ENCODE measurements at places on chromosomes 12 and 14.
A peak's percentile ranks its signal among the peaks of the same experiment; 100 is the strongest.

DNA sequence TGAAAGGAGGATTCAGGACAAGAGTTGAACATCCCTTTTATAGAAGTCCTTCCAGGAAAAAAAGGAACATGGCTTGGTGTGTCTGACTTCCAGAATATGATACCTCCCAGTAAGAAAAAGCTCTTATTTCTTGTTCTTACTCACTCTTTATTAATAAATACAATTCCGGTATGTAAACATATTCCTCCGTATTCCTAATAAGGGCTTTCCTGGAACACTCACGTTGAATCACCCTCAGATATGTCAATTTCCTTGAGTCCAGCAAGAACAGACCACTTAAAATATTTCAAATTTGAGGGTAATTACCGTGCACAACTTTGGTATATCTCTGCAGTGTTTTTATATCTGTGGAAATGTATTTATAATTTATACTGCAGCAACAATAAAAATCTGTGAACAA, 385.6 kb downstream of the SYT1 start:
- no peak for DNase-seq

DNA sequence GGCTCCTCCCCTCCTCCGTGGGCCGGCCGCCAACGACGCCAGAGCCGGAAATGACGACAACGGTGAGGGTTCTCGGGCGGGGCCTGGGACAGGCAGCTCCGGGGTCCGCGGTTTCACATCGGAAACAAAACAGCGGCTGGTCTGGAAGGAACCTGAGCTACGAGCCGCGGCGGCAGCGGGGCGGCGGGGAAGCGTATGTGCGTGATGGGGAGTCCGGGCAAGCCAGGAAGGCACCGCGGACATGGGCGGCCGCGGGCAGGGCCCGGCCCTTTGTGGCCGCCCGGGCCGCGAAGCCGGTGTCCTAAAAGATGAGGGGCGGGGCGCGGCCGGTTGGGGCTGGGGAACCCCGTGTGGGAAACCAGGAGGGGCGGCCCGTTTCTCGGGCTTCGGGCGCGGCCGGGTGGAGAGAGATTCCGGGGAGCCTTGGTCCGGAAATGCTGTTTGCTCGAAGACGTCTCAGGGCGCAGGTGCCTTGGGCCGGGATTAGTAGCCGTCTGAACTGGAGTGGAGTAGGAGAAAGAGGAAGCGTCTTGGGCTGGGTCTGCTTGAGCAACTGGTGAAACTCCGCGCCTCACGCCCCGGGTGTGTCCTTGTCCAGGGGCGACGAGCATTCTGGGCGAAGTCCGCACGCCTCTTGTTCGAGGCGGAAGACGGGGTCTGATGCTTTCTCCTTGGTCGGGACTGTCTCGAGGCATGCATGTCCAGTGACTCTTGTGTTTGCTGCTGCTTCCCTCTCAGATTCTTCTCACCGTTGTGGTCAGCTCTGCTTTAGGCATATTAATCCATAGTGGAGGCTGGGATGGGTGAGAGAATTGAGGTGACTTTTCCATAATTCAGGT, at the start of gene PSEN1:
Gene PSEN1 (plus strand): TSS at position 121 of the 839 bp plus-strand sequence. CDS start 11,513 bp downstream, outside the sequence.
- DNase-seq, result peak; percentile 98

DNA sequence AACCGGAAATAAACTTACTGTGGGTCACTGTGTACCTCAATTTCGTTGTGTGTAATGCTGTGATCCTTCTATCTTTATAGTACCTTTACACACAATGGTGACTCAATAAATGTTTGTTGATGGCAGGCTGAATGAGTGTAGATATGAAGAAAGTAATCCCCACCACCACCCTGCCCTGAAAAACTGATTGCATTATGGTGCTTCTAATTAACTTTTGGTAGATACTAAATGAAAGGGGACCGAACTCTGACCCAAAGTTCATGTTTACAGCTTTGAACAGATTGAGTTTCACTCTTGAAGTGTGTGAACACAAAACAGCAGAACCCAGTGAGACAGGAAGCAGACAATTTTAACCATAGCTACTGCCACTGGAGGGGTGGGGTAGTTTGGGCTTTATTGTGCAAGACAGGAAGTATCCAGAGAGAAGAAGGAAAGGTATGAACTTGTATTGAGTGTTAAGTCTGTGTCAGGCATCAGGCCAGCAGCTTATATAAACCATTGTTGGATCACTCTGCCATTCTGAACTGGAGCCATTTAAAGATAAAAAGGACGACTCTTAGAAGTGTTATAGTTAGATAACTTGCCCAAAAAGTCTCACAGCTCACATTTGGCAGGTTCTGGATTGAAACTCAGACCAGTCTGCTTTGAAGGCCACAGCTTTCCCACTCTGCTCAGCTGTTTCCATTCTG, 197.0 kb upstream of the AMIGO2 start:
- no peak for DNase-seq

- no peak for DNase-seq
Observed at GRCh38 chr12:79021021-79021420, 156.4 kb downstream of the SYT1 start.

DNA sequence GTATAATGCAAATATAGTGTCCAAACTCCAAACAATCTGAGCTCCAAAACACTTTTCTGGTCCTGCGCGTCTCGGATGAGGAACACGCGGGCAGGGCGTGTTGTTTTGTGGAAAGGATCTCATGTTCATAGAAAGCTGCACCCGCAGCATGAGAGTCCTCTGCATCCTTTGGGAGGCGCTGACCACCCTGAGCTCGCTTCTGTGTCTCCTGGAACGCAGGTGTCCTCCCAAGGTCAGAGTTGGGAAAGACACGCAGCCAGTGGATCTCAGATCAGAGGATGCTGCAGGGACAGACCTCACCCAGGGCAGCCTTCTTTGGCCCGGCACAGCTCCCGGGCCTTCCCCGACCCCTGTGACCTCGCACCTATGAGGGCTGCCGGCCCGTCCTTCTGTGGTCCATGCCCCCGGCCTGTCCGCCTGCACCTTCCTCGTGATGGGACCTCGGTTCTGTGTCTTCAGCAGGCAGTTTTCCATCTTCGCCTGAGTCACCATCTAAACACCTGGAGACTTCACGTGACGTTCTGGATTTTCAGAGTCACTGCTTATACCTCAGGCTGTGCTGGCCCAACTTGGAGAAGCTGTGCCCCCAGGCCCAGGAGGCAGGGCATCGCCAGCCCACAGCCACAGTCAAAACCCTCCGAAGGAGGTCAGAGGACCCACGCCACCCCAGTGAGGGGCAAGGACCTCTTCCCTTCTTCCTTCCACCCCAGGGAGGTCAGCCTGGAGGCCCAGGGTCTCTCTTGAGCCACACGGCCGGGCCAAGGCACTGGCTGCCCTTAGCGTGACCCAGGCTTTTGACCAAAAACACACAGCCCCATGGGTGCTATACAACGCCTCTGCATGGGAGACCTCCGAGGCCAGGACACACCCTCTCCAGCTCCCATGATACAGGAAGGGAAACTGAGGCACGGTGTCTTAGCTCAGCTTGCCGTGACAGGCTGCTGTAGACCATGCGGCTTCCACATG, 25.9 kb downstream of the MMP17 start:
- no peak for DNase-seq

DNA sequence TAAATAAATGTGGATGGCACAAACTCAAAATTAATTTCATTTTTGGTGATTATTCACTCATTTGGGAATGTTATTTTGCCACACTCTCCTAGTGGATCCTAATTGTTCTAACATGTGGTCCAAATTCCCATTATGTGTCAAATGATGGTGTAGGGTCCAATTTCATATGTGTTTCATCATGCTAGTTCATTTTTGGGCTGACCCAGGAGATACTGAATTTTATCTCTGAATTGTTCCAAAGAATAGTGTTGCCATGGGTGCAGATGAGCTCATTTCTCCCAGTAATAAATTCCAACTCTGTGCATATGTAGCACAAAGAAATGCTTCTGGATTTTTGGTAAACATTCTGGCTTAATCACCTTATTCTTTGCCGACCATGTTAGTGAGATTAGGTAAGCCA, 23.5 kb upstream of the SEL1L start:
- DNase-seq, result no peak

DNA sequence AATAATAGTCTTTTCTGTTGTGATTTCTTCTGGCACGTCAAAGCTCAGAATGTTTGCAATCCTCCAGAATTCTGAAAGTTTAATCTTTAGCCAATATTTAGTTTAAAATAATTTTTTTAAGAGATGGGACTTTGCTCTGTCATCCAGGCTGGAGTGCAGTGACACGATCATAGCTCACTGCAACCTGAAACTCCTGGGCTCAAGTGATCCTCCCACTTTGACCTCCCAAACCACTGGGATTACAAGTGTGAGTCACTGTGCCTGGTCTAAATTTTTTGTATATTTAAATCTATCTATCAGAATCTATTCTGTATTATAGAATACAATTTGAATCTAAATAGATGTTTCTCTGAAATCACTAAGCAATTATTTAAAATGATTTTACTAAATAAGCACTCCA, 572.7 kb downstream of the VRK1 start:
- no peak for DNase-seq

- no peak for DNase-seq
Observed at GRCh38 chr12:109709401-109709991, 4.1 kb upstream of the FAM222A start.

DNA sequence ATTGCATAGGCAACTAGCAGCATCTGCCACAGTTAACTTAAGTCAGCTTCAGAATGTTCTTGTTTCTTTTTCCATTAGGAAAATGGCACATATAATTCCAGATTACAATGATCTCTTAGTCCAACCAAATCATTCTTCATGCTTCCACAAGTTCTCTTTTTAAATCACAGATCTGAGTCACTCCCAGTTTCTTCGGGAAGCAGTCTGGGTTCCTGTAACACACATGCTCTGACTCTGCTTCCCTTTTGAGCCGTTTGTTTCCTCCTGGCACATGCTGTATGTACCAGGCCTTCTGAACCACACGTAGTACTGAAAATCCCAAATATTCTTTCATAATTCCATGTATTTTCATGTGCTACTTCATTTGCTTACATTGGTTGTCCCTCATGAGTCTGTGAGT, 388.8 kb upstream of the PDE3A start:
- no peak for DNase-seq

- no peak for DNase-seq
Observed at GRCh38 chr12:131397493-131398181, 313.3 kb upstream of the SFSWAP start.

GRCh38 chr14:67762051-67762450, 54.3 kb downstream of the ZFYVE26 start:
- DNase-seq, result no peak

DNA sequence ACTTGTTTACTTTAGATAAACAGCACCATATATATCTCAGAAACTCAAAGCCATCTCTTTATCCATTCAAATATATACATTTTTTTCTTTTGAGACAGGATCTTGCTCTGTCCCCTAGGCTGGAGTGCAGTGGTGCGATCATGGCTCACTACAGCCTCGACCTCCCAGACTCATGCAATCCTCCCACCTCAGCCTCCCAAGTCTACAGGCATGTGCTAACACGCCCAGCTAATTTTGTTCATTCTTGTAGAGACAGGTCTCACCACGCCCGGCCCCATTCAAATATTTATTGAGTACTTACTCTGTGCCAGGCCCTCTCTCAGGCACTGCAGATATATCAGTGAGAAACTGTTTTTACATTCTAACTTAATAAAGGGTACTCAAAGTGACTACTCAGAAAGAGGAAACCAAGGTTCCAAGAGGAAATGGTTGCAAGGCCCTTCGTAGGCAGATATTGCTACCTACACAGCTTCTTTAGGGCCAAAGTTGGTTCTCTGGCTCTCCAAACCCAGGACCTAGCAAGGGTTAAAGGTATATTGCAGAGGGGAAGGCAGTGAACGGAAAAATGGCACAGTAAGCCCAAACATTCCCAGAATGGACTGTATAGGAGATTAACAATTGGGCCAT, 2.9 kb downstream of the ATXN3 start:
- DNase-seq, result no peak

GRCh38 chr12:91914701-91915100, 230.9 kb downstream of the BTG1 start:
- no peak for DNase-seq

DNA sequence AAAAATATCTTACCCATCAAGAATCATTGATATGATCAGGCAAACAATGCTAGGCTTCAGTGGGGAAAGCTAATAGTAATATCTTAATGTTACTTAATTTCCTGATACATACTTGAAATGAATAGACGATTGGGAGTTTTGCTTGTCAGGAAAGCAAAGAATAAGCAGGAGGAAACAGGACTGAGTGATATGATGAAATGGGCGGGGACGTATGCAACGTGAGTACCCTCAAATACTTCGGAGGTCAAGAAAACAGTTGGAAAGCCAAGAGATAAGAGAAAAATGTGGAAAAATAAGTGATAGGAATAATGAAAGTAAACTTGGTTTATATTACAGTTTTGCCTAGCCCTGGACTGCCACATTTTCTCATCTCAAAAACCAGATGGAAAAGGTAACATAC, 49.2 kb downstream of the METTL25 start:
- no peak for DNase-seq

DNA sequence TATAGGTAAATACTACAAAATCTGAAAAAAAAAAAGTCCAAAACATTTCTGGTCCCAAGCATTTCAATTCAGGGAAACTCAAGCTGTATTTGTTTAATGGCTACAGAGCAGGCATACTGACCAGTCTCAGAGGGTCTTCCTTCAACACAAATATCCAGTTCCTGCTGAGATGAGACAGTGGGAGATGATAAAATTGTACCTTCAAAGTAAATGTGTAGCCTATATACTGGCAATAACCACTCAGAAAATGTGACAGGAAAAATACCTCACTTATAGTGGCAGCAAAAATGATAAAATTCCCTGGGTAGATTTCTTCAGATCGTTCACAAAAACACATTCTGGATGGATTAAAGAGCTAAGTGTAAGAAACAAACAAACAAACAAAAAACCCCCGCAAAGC, 102.0 kb upstream of the FUT8 start:
- no peak for DNase-seq

- no peak for DNase-seq
Observed at GRCh38 chr12:64392221-64392620, 1.7 kb upstream of the C12orf56 start.

GRCh38 chr12:21328578-21328977, 6.1 kb downstream of the SLCO1A2 start:
- no peak for DNase-seq

- no peak for DNase-seq
Observed at GRCh38 chr12:92650228-92650822, 52.5 kb upstream of the PLEKHG7 start.

DNA sequence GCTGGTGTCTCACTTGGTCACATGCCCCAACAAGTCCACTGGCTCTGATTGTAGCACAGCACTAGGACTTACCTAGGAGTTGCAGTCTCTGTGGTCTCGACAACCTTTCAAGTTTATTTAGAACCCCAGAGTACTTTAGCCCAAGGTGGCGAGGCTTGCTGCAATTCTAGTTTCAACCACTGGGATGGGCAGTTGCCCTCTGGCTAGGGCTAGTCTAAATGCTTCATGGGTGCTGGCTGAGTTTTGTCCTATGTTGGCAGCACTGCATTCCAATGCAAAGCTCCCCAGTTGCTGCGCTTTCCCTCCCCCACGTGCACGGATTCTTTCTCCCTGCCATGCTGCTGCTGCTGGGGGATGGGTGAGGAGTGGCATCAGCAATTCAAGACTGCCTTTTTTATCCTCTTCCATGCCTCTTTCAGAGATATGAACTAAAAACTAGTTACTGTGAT, 207.9 kb downstream of the SYNE2 start:
- DNase-seq, result no peak

- no peak for DNase-seq
Observed at GRCh38 chr14:64706119-64706592, 1.9 kb downstream of the PLEKHG3 start.

GRCh38 chr12:44848703-44849085, 27.4 kb downstream of the NELL2 start:
- no peak for DNase-seq

Measured in ascending aorta (tissue), 2 donors.